A673 (cell line): ENCODE measurements at places on chromosomes 1 and 21. TPM values are rescaled to one million over a fixed set of nuclear protein-coding genes. Genes with fewer than 3 reads are reported as not detected.

The NLRP3 gene
- not detected in 2 replicates for total RNA-seq

The GPA33 gene
- not detected in 2 replicates for total RNA-seq

The RHD gene
- total RNA-seq: not detected in 2 replicates

DNA sequence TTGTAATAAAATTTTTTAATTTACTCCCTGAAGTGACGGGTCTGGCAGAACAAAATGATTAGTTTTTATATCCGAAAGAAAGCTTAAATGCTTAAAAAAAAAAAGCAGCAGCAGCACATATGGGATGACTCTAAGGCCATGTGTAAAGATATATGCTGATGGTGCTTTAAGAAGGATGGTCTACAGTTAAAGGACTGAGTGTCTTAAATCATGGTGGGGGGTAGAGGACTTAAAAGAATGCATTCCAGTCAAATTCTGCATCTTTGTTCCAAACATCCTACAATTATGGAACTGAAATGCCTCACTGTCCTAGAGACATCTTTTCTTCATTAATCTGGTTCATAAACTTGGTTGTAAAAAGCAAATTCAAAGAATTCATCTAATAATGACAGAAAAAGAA lies 7.0 kb downstream of the KDM5B start:
- no peak for DNase-seq
- no peaks in the 10 kb centered on the region for H3K36me3 ChIP-seq
- H3K4me1 ChIP-seq: peaks cover 31% of the 10 kb centered on the region
- no peak overlapping the region for H3K4me3 ChIP-seq
- no peaks in the 10 kb centered on the region for H3K27me3 ChIP-seq

- H3K36me3 ChIP-seq: no peaks in the 10 kb centered on the region
- H3K27me3 ChIP-seq: no peaks in the 10 kb centered on the region
- no peak overlapping the region for H3K4me3 ChIP-seq
- H3K4me1 ChIP-seq: peaks cover 23% of the 10 kb centered on the region
- peak; percentile 12 for DNase-seq
Measured at GRCh38 chr1:78843111-78843510, 163.4 kb downstream of the ADGRL4 start.

GRCh38 chr1:20681999-20682398 lies 20.8 kb upstream of the DDOST start:
- H3K4me1 ChIP-seq: no peaks in the 10 kb centered on the region
- H3K36me3 ChIP-seq: no peaks in the 10 kb centered on the region
- H3K27me3 ChIP-seq: no peaks in the 10 kb centered on the region
- H3K4me3 ChIP-seq: no peak overlapping the region
- no peak for DNase-seq

DNA sequence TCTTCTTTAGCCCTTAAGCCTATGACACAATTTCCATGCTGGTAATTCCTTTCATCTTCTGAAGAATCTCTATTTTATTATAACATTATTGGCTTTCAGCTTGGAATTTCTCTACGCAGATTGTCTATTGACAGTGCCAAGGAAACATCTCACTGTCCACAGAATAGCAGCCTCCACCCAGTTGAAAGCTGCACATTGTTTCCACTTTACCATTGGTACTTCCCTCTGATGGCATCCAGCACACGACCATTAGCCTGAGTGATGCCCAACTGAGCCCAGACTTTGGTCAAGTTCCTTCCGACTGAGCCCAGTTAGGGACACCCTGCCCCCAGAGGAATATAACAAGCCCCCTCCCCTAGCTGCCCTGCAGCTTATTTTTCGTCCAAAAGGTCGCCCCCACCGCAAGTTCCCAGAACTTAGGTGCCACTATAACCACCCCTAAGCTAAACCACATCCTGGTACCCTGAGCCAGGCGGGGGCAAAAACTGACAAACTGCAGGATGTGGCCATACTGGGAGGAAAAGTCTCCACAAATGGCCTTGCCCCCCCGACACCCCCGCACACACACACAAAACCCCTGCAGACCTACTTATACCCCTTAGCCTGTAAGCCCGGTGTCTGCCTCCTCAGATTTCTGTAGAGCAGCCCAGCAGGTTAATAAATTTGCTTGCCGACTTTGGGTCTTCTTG lies 13.2 kb downstream of the GBP5 start:
- no peak overlapping the region for H3K27ac ChIP-seq
- H3K36me3 ChIP-seq: no peaks in the 10 kb centered on the region
- H3K4me1 ChIP-seq: peaks cover 23% of the 10 kb centered on the region
- no peak for DNase-seq
- no peak overlapping the region for H3K4me3 ChIP-seq

- no peaks in the 10 kb centered on the region for H3K27me3 ChIP-seq
- H3K27ac ChIP-seq: no peak overlapping the region
- H3K36me3 ChIP-seq: no peaks in the 10 kb centered on the region
- peak overlapping the region; percentile 56 for H3K4me3 ChIP-seq
- H3K4me1 ChIP-seq: no peaks in the 10 kb centered on the region
- DNase-seq: peak; percentile 69
Measured at GRCh38 chr1:242523719-242524570, 552 bp downstream of the PLD5 start.
